ENCODE measurements at places on chromosomes 1 and 21.
A peak's percentile ranks its signal among the peaks of the same experiment; 100 is the strongest.

GRCh38 chr1:84780000-84780716 lies 89.9 kb upstream of the SSX2IP start:
- peak; percentile 58 for ATAC-seq

DNA sequence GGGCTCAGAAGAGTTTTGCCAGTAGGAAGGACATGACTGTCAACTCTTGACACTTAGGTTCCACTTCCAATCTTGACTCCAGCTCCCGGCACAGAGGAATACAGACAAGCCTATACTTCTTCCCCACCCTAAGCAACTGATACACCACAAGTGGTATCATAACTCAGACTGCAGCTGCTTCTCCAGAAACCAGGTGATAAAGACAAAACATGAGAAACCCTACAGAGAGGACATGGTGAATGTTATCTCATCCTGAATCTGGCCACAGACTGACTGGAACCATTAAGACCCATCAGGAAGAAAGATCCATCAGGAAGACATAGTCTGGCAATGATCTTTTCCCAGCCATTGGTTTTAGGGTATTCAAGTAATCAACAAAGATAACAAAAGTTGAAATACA lies 13.8 kb downstream of the PAXBP1 start:
- ATAC-seq = no peak

DNA sequence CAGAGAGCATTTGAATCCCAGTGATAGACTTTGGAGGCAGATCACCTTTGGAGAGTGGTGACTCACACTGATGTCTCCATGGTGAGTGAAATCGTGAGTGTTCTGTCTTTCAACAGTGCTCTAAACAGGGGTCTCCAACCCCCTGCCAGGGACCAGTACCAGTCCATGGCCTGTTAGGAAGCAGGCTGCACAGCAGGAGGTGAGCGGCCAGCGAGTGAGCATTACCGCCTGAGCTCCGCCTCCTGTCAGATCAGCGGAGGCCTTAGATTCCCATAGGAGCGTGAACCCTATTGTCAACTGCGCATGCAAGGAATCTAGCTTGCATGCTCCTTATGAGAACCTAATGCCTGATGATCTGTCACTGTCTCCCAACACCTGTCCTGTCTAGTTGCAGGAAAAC lies 61.8 kb upstream of the B3GALNT2 start:
- ATAC-seq = no peak

- ATAC-seq = no peak
These were observed 19.8 kb upstream of the C1orf105 start for GRCh38 chr1:172400722-172401105.

- no peak for ATAC-seq
These were observed 50.5 kb upstream of the SLFNL1 start for GRCh38 chr1:41072051-41072450.

Measured in activated T-helper 17 cell treated with anti-CD3 and anti-CD28 coated beads, Interleukin-2, amount 50 U/mL, for 72 hours (primary cell).